ENCODE measurements at places on chromosomes 12 and 14.

DNA sequence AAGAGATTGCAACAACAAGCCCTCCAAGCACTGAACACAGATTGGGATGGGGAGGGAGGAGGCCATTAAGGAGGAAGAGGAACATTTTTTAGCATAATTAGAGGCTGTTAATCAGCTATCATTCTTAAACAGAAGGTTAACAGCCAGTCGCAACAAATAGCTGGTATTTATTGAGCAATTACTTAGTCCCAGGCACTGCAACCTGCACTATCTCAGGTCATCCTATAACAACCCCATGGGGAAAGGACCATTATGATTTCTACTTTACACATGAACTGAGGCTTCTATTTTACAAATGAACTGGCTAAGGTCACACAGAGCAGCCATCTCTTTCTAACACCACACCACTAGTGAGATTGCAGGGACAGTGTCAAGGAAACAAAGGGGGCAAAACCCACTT, 10.4 kb downstream of the RAB35 start:
- DNase-seq, result no peak

DNA sequence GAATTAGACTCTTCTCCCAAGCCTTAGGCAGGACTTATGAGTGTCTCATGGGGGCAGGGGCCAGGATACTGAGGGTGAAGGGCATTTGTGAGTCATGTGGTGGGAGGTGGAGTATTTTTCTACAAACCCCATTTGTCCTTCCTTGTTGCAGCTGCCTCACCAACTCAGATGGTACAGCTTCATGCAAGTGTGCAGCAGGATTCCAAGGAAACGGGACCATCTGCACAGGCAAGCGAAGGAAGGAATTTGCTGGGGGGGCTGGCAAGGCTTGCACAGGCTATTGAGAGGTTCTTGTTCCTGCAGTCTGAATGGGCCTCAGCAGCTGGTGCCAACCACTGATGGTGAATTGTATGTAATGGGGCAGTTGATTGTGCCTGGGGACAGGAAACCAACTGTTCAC, 125.1 kb downstream of the STAB2 start:
- DNase-seq, result no peak

- DNase-seq, result no peak
Measured at GRCh38 chr12:110640275-110641025, 26.5 kb downstream of the TCTN1 start.

GRCh38 chr12:107487011-107487680, 198.5 kb upstream of the PWP1 start:
- DNase-seq, result no peak

DNA sequence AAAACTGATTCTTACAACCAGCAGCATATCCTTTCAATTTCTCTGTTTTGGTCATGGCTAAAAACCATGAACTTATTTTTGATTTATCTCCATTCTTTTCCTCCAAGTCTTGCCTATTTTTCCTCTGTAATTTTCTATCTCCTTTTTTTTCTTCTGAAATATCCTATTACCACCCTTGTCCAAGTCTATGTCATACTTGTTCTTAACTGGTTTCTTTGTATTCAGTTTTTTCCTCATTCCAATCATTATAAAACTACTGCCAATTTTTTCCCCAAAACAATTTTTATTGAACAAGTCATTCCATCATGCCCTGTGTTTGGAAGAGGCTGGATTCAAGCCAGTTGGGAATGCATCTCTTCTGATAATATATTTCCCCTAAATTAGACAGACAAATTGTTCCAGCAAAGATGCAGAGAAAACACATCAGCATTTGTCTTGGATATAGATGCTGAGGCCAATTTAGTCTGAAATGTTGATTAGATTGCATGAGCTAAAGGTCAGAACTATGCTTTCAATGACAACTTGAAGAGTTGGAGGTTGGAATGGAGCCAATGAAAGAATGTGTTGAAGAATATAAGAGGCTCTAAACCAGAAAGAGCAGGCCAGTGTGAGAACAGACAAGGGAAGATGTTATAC, 30.7 kb downstream of the OTOGL start:
- no peak for DNase-seq

- DNase-seq, result no peak
Measured at GRCh38 chr14:38366374-38366773, 110.5 kb upstream of the CLEC14A start.

DNA sequence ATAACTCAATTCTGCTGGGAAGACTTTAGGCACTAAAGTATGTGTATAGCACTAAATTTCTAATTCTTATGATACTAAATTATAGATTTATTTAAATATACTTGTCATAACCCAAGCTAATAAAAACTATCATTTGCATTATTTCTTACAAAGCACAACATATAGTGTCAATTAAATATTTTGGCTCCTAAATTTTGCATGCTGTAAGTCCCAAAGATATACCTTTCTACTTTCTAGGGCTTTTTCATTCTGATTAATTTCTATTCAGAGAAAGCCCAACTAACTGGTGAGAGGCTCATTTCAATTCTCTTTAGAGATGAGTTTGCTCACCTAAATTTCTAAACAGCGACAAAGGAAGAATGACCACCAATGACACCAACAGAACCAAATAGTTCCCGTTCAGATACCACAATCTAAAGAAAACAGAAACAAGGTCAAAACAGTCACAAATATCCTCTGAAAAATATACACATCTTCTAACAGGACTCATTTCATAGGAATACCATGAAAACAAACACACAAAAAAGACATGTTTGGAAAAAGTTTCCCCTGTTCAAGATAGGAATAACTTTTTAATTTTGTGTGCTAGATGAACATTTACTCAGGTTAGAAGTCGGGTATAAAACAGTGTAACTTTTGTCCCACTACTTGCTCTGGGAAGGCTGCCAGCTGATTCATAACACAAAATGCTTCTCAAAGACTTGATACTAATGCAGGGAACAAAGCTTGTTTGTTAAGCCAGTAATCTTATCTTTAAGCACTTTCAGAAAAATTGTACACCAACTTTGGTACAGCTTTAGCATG, 7.6 kb downstream of the SLC38A2 start:
- DNase-seq, result no peak

- no peak for DNase-seq
Measured at GRCh38 chr12:6799147-6799546, 9.8 kb downstream of the CD4 start.

DNA sequence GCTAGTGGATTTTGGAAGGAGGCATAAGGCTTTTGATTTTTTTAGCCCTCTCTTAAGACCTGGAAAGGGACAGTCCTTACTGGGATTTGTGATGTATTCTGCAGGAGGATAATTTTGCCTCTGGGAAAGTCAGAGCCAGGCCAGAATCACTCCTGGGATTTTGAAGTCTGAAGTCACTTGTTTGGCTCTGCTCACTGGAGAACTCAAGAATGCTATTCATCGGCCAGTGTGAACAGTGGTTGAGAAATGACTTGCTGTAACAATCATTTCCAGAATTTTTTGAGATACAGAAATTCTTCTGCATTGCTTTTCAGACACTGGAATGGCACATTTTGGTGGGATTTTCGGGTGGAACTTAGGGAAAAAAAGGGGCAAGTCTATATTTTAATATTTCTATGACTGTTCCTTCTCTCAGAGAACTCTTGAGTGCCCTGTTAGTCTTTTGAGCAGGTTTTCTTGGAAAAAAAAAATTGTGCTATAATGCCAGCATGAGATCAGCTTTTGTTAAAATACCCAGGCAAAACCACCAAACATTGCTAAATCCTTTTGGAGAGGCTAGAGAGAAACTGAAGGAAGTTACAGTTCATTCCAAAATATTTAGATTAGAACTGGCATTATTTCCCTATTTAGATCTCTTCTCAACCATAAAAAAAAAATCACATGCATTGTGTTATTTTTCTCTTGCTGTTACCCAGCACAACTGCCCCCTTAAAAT, 26.1 kb upstream of the BHLHE41 start:
- DNase-seq, result peak; percentile 35

DNA sequence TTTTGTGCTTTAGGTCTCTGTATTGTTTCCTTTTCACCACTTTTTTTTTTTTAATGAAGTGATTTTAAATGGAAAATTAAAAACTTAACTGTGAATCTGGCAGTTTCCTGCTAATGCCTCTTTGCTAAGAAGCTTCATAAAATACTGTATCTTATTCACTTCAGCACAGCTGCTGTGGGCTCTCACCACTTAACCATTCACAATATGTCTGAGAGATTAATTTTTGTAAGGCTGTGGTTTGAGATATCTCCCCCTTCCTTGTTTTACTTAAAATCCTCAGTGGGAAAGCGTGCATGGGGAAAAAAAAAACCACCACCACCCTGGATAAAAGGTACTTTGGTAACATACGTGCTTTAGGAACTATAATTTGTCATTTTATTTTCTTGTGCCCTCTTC, 115.9 kb downstream of the ETV6 start:
- DNase-seq, result no peak

- no peak for DNase-seq
Measured at GRCh38 chr12:107541001-107541705, 144.4 kb upstream of the PWP1 start.

- DNase-seq, result no peak
Measured at GRCh38 chr14:70655110-70655826, 13.6 kb downstream of the TTC9 start.

GRCh38 chr14:106694638-106695393, 1168.4 kb downstream of the TMEM121 start:
- no peak for DNase-seq

GRCh38 chr12:114902665-114903064, 218.7 kb upstream of the TBX3 start:
- DNase-seq, result no peak

GRCh38 chr12:79954037-79954610, 19.2 kb upstream of the PPP1R12A start:
- DNase-seq, result no peak

- DNase-seq, result no peak
Measured at GRCh38 chr12:71472441-71472911, 32.9 kb downstream of the LGR5 start.

GRCh38 chr14:27085500-27085899, 487.7 kb upstream of the NOVA1 start:
- DNase-seq, result no peak

GRCh38 chr14:54567224-54567638, 303 bp downstream of the SAMD4A start:
- DNase-seq, result no peak

DNA sequence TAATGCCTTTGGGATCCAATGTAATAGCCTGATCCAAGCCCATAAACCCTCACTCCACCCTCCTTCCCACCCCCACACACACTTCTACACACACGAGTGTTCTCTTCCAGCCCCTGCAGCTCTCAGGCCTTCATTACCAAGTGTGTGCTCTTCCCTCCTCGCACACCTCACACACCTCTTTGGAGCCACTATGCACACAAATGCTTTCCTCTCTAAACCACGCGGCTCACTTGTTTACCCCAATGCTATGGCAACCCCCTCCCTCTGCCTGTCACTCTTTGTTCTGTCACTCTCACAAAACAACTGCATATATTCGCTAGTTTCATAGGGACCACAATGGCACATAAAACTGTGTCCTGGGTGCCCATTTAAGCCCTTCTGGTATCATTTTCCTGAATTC, 35.1 kb downstream of the PPP2R5E start:
- DNase-seq, result no peak

GRCh38 chr12:70553391-70553859, 83.8 kb downstream of the PTPRB start:
- no peak for DNase-seq

DNA sequence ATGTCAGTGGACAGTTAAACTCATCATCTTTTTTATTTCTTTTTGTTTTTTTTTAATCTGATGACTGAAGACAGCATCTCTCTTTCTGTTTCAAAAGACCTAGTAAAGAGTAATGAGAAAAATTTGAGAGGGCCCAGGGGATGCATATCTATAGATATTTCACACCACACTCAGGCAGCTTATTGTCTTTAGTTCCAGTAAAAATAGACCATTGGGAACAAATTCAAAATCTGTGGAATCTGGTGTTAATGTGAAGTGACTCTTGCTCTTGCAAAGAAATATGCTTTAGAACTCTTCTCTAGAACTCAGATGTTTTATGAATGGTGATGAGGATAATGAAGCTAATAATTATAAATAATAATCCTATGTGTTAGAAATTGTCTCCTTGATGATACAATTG, 214.5 kb upstream of the ATP2B1 start:
- no peak for DNase-seq

GRCh38 chr14:99681101-99681831, 2.8 kb upstream of the CYP46A1 start:
- no peak for DNase-seq

- DNase-seq, result no peak
Measured at GRCh38 chr14:67268426-67269150, 27.4 kb downstream of the PALS1 start.

- no peak for DNase-seq
Measured at GRCh38 chr12:82425241-82425640, 66.9 kb downstream of the METTL25 start.

DNA sequence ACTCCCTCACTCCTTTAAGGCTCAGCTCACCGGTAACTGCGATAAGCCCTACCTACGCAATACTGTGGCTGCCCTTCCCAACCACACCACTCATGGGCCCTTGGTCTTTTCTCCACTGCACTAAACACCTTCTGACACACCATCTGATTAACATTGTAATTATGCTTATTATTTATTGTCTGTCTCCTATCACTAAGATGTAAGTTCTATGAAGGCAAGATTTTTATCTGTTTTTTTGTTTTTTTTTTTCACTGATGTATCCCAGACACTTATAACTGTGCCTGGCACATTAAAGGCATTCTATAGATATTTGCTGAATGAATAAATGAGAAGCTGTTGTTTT, 34.2 kb upstream of the PYGL start:
- no peak for DNase-seq
